ENCODE measurements at places on chromosomes 16 and 17. TPM values are rescaled to one million over a fixed set of nuclear protein-coding genes. Genes with fewer than 3 reads are reported as not detected.

The KRTAP9-8 gene
- not detected for total RNA-seq

The TP53TG3 gene
- total RNA-seq, result not detected

The ENPP7 gene
- not detected for total RNA-seq

The CD300E gene
- total RNA-seq, result not detected

The TBX2 gene
- 3.6 TPM for total RNA-seq

The ABCA8 gene
- 0.12 TPM for total RNA-seq

The CA4 gene
- 4.0 TPM for total RNA-seq

The HOXB1 gene
- total RNA-seq, result not detected

GRCh38 chr17:52604105-52604504 lies 445.6 kb upstream of the CA10 start:
- DNase-seq, result no peak

DNA sequence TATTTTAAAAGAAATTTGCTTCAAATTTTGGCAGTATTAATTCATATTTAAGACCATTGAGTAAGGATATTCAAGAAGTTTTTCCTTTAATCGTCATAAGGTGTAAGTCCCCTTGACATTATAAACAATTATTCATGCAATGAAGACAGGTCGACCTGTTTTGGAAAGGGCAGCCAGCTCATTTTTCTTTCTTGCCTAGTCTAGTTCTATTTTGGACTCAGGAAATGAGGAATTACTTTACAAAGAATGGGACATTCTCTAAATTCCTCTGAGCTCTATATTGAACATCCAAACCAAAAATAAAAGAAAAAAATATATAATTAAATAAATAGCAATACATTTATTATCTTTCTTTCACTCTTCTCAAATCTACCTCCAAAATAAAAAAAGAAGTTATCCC lies 595.6 kb upstream of the KIF2B start:
- DNase-seq, result no peak

DNA sequence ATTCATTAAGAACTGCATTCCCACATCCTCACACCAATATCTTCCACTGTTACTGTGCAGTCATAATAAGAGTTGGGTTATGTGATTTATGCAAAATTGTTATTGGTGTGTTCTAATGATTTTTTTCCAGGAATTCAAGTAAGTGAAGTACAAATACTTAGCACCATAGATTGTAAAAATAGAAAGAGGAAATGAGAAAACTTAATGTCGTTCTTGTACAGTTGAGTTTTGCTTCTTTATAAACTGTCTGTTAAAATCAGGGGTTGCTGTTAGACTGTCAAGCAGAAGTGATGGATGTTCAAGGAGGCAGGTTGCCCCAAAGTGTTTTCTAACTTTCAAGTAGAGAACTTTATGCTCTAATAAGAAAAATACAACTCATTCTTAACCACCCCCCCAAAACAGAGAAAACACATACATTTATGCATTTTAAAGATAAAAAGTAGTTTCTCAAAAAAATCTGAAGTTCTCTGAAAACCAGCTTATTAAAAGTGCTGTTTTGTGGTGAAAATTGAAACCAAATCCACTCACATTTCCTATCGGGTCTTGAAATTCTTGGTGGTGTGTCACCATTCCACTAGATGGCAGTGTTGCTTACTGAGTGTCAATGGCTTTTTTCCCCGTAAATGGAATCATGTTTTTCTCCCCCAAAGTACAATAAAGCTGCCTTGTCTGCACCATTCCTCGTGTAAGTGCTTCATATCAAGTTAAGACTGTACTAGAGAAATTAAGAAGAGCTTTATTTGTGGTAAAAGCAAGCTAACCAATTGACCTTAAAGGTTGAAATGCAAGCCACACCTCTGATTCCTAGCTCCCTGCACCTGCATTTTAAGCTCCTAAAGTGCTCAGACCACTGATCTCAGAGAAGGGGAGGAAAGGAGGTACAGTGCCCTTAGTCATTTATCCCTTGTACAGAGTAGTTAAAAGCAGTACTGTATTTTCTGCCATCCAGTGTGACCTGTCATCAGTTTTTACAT lies 4.7 kb upstream of the IGSF6 start:
- peak; percentile 51 for DNase-seq

DNA sequence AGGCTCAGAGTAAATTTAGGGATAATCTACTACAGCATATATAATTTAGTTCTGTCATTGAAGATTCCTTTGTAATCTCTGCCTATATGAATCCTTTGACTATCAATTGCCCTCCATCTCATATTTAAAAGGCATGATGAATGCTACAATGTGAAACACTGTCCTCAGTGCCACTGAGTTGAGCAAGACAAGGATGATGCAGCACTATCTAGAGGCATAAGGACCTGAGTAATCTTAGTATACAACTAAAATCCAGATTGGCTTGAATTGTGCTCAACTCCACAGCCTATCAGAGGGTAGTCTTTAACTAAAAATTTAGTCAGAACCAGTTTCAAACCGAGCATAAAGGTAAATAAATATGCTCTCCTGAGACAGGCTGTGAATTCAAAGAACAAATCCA lies 11.6 kb upstream of the STRADA start:
- DNase-seq, result no peak

GRCh38 chr16:85794696-85795095 lies 4.6 kb downstream of the EMC8 start:
- DNase-seq, result no peak

DNA sequence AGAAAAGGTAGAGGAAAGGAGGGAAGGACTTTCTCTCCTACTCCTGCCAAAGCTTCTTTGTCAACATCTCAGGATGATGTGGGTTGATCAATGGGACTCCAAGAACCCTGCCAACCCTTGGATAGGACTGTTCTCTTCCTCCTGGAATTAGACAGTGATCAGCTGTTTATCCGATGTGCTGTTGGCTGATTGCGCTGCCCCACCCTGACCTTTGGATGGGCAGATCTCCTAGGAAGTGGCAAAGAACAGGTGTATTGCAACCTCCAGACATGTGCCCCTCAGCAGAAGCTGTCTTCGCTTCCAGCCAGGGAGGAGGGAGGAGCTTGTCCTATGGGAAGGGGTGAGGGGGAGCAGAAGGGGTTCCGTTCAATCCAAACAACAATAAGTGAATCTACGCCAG lies 30.5 kb downstream of the SLC5A11 start:
- no peak for DNase-seq

DNA sequence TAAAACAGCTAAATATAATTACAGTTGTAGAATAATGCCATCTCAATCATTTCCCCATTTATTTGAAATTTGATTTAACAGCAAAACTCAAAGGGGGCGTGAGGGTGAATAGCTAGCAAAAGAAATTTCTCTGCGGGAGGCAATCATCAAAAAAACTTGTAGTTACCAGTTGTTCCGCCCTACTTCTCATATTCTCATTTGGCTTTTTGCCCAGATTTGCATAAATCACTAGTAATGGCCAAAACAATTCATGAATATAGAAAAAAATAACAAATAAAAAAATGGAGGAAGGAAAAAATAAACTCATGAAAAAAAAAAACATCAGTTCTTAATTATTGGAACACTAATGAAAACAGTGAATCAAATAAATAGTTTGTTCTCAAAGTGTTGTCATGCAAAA lies 722.6 kb upstream of the KIF2B start:
- no peak for DNase-seq

DNA sequence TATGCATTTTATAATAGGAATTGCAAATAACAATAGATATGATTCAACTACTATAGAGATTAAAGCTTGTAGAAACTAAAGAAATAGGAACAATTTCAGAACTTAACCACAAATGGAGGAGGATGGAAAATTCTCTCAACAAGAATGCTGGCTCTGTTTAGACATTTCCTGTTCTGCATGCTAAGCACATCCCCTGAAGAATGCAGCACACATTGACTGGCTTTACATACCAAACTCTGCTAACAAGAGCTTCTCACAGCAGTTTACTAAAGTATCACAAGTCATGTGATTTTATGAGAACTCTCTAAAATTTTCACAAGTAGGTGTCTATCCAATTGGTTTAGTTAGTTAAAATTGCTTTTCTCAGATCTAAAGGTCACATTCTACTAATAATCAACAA lies 85.2 kb downstream of the SPAG9 start:
- DNase-seq, result no peak

DNA sequence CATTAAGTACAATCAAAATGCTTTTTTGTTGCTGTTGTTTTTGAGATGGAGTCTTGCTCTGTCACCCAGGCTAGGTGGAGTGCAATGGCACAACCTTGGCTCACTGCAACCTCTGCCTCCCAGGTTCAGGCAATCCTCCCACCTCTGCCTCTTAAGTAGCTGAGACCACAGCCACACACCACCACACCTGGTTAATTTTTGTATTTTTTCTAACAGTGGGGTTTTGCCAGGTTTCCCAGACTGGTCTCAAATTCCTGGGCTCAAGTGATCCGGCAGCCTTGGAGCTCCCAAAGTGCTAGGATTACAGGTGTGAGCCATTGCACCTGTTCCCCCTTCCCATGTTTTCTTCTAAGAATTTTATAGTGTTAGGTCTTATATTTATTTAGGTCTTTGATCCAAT lies 4.9 kb upstream of the ABAT start:
- DNase-seq, result no peak

GRCh38 chr17:82835122-82835521 lies 4.7 kb downstream of the ZNF750 start:
- DNase-seq, result no peak

GRCh38 chr17:50055426-50056216 lies at the start of gene ITGA3:
Gene ITGA3 (plus strand): TSS chr17:50056110. CDS start chr17:50056440, 330 bp downstream.
- no peak for DNase-seq

DNA sequence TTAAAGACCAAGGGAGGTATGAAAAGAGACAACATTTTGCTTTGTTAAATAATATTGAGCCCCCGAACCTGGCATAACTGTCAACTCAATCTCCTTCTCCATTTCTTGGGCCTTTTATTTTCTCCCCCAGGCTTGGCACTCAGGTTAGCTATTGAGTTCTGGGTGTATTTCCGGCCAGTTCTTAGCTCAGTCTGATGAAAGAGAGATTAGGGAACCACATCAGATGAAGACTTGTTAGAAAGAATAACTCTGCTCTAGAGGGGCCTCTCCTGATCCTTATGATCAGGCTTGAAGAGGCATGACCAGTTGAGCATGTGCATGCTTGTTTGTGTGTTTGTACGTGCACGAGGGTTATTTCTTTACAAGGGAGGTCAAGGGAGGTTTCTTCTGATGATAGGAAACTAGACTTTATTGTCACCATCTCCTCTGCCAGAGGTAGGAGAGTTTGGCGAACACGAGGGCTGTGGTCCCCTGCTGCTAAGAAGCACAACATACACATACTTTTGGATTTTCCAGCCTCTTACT lies 29.2 kb upstream of the HS3ST2 start:
- no peak for DNase-seq

DNA sequence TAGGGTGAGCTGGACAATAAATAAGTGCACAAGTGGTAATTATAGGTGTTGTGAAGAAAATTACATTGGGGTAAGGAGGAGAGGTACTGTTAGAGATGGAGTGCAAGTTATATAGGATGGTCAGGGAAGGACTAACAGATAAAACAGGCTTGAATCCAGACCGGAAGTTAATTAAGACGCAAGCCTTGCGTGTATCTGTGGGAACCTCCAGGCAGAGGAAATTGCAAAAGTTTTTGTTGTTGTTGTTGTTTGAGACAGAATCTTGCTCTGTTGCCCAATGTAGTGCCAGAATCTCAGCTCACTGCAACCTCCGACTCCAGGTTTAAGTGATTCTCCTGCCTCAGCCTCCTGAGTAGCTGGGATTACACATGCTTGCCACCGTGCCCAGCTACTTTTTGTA lies 2.4 kb upstream of the ZNF18 start:
- no peak for DNase-seq

- no peak for DNase-seq
Measured at GRCh38 chr17:61996916-61997605, 68.0 kb downstream of the MED13 start.

DNA sequence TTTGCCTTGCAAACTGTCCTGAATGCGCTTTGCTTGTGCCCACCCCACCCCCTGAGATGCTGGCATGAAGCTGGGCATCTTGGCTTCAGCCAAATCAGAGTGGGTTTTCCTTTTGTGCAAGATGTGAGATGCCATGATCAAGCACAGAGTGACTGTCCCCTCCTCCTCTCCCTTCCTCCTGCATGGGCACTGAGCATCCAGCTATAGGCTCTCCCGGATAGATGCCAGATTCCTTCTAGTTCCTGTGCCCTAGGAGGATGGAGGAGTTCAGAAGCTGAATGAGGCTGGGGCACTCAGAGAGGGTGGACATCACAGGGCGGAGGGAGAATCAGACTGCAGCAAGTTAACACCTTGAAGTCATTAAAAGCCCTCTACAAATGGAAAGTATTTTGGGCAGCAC lies 384.1 kb upstream of the CCL2 start:
- DNase-seq, result no peak

- no peak for DNase-seq
Measured at GRCh38 chr16:50025537-50025931, 509 bp downstream of the CNEP1R1 start.

DNA sequence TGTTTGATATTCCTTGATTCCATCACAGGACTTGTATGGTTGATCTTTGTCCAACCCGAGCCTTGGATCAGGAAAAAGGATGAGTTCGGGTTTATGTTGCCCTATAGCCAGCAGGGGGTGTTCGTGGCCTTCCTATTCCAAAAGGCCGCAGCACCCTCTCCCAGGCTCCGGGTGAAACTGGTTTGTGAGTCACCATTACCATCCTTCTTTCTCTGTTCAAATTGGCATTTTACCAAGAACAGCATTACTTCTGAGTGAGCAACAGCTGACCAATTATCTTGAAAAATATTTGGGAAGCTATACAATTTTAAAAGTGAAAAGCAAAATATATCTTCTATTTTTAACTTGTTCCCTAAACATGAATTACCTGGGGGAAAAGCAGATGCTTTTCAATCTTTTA lies 24.3 kb upstream of the KRT20 start:
- peak; percentile 82 for DNase-seq

GRCh38 chr17:73971127-73971526 lies 232.4 kb upstream of the RPL38 start:
- no peak for DNase-seq

GRCh38 chr17:45893725-45894021 lies 681 bp upstream of the MAPT start:
- no peak for DNase-seq

DNA sequence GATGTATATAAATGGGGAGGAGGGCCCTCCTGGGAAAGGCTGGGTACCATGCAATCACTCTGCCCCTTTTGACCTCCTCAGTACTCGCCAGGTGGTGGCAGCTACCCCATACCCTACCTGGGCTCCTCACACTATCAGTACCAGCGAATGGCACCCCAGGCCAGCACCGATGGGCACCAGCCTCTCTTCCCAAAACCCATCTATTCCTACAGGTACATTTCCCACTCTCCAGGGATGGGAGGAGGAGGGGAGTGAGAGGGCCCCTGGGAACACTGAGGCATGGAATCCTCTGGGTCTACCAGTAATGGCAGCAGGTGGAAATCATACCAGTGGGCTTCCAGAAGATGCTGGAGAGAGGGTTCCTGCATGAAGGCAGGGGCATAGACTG lies 22.9 kb downstream of the FOXN1 start:
- DNase-seq, result no peak

- no peak for DNase-seq
Measured at GRCh38 chr17:78174346-78174869, 6.0 kb downstream of the SYNGR2 start.

DNA sequence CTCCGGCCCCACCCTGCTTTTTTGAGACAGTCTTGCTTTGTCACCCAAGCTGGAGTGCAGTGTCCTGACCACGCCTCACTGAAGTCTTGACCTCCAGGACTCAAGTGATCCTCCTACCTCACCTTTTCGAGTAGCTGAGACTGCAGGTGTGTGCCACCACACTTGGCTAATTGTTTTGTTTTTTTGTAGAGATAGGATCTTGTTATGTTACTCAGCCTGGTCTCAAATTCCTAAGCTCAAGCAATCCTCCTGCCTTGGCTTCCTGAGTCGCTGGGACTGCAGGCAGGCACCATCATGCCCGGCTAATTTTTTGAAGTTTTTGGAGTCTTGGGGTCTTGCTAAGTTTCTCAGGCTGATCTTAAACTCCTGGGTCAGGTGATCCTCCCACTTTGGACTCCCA lies 206.7 kb downstream of the SHISA9 start:
- no peak for DNase-seq
